Dermis blood vessel endothelial cell (primary cell): ENCODE measurements at places on chromosomes 3 and 15. TPM values are rescaled to one million over a fixed set of nuclear protein-coding genes. Genes with fewer than 3 reads are reported as not detected.

The KCNH8 gene
- total RNA-seq: under 0.01 and 0.05 TPM in 2 replicates

GRCh38 chr15:89243046-89243690 lies 611 bp upstream of the FANCI start:
- no peak for DNase-seq

The IL16 gene
- 2.6 and 3.6 TPM in 2 replicates for total RNA-seq

The ZNF660 gene
- 0.79 and 2.2 TPM in 2 replicates for total RNA-seq

The CFAP100 gene
- not detected in 2 replicates for total RNA-seq

GRCh38 chr3:149026718-149027117 lies 35.4 kb downstream of the GYG1 start:
- no peak for DNase-seq

- no peak for DNase-seq
These were observed 104.7 kb upstream of the CMC1 start for GRCh38 chr3:28136607-28137216.

DNA sequence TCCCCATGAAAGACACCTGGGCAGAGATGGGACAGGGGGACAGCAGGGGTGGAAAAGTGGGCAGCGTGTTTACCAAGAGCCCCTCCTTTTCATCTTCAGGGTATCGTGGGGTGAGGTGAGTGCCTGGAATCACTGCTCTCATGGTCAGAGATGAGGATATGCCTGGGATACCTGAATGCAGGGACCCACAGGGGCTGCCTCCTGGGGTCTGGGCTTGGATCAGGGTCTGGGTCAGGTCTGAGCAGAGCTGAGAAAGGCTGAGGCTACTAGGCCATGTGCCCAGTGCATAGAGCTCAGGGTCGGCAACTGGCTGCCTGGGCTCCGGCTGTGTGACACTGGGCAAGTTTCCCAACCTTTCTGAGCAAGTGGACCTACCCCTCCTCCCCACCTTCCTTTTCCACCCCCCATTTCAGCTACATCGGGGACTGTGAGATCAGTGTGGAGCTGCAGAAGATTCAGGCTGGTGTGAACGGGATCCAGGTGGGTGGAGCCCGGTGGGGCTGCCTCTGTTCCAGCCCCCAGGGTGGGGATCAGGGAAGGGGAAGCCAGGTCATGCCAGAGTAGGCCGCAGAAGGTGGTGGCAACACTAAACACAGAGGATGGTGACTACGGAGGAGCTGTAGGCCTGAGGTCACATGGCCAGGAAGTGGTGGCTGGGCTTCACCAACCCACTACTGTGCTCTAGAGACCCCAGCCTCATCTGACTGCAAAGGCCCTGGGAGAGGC lies 24.5 kb downstream of the ESYT3 start:
- no peak for DNase-seq

GRCh38 chr3:128111147-128111546 lies 12.5 kb downstream of the RUVBL1 start:
- no peak for DNase-seq

GRCh38 chr3:171687581-171687980 lies 122.7 kb downstream of the PLD1 start:
- DNase-seq: no peak

DNA sequence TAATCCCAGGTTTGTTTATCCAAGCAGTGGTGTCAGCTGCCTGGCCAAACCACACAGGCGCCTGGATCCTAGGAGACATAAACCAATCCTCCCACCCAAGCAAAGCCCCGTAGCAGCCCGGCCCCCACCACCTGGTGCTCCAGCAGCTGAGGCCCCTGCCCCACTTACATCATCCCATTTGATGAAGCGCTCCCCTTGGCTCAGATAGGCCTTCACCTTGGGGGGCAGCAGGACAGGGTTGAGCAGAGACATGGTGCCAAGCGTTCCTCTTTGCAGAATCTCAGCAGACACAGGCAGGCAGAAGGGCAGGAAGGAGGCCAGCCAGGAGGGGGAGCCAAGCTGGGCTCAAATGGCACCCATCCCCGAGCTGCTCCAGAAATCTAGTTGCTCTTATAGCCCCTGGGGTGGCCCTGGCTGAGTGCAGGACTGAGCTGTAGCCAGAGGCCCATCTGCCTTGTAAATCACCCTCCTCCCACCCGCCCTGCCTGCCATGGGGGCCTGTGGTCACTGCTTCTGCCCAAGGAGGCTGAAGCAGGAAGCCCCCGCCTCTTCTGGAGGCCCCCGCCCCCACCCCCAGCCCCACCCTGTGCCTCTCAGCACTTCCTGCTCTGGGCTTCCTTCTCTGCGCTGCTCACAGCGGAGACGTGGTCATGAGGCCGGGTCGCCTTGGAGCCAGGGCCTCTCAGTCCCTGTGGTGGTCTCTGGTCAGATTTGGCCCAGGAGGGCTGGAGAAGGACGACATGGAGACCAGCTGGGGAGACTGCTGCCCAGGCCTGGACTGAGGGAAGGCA lies at the start of gene PLCB2:
TSS of gene PLCB2 (minus strand) at position 515 of the 791 bp plus-strand sequence. CDS start at position 252, 263 bp downstream.
- DNase-seq: no peak

DNA sequence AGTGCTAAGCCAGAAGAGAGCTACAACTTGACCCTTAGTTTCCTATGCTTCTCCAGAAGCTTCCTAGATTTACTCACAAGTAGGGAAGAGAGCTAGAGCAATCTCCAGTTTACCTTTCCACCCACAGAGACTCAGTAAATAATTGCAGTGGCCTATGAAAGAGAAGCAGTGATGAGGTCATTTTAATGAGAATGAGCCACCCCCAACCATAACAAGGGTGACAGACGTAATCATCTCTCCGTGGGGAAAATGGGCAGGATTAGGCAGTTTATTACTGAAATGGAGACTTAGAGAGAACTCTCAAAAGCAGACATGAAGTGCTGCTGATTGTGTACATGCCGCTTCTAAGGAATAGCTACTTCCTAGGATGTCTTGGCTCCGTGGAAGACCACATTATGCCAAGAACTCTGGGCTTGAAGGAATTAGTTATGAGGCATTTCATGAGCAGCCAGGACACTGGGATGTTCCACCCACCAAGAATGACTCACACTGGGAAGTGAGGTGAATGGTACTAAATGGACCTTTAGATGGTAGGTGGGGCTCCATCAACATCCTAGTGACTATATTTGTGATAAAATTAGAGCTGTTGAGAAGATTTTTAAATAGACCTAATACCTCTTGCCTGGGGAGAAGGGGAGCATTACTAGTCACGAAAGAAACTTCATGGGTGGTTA lies 160.9 kb downstream of the EDEM1 start:
- DNase-seq: no peak
